ENCODE measurements at places on chromosomes 12 and 14. TPM values are rescaled to one million over a fixed set of nuclear protein-coding genes. Genes with fewer than 3 reads are reported as not detected.

The TAS2R42 gene
- total RNA-seq, result not detected

DNA sequence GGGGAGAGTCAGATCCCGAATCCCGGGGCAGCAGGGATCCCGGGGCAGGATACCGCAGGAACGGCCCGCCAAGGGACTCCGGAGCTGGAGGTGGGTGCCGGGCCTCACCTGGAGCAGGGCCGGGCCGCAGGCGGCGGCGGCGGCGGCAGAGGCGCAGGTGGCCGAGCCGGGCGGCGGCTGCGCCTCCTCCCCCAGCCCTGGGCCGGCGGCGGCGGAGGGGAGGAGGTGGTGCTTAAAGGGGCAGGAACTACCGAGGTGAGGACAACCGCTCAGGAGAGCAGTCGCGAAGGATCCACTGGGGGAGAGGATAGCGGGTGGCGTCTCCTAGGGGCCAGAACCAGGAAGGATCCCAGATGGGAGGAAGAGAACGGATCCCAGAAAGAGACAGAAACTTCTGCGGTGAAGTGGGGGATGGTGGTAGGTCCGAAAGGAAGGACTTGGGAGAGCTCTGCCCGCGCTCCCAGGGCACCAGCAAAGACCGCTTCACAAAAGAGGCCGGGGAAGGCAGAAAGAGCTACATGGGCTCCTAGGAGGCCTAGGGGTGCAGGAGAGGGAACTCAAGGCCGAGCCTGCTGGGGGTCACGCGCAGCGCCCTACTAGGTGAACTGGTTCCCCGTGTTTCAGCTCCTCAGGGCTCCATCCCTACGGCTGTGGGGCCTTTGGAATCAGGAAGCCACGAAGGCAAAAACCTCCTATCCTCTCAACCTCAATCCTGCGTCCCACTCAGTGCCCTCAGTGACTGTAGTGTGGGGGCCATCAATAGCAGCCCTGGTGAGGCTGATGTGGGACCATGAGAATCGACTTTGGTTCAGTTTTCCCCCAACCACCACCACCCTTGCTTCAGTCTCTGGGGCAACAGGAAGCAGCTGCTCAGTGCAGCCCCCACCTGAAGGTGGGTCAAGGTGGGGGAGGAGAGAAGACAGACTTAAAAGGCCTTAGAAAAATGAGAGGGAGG lies 5.0 kb upstream of the BAZ2A start:
- peak; percentile 91 for DNase-seq

The CCDC184 gene
- total RNA-seq, result 0.67 TPM

The EPS8 gene
- 21.2 TPM for total RNA-seq

The DAAM1 gene
- 83.8 TPM for total RNA-seq

The KCNC2 gene
- total RNA-seq, result not detected

DNA sequence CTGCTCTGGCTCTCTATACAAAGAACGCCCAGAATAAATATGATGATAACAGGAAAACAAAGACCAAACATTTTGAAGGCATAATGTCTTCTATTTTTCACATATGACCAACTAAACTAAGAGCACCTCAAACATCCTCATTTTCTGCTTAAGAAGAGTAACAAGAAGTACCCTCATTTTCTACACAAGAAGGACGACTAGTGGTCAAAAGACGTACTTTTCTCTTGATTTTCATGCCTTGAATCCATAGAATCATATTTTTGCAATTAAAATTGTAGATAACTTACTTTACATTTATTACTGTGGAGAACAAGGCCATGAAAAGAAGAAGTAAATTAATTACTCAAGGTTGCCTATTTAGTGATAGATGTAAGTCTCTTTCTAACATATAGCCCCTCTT lies 358.6 kb downstream of the DUSP6 start:
- no peak for DNase-seq

The PLA2G1B gene
- total RNA-seq, result not detected

- DNase-seq, result peak; percentile 76
These were observed 325.8 kb upstream of the DIO3 start for GRCh38 chr14:101235335-101236103.

The SOAT2 gene
- not detected for total RNA-seq

The FGD4 gene
- total RNA-seq, result 19.4 TPM

The PHLDA1 gene
- 99.4 TPM for total RNA-seq

DNA sequence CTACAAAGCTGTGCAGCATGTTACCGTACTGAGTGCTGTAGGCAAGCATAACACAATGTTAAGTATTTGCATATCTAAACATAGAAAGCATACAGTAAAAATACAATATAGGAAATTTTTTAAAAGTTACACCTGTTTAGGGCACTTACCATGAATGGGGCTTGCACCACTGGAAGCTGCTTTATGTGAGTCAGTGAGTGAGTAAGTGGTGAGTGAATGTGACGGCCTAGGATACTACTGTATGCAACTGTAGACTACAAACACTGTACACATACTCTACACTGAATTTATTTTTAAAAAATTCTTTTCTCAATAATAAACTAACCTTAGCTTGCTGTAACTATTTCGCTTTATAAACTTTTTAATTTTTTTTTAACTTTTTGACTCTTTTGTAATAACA lies 82.1 kb upstream of the FSCB start:
- no peak for DNase-seq

The HCAR3 gene
- 0.54 TPM for total RNA-seq

The SYNDIG1L gene
- total RNA-seq, result not detected

GRCh38 chr12:52081263-52081733 lies 1.8 kb downstream of the SMIM41 start:
- DNase-seq, result no peak

DNA sequence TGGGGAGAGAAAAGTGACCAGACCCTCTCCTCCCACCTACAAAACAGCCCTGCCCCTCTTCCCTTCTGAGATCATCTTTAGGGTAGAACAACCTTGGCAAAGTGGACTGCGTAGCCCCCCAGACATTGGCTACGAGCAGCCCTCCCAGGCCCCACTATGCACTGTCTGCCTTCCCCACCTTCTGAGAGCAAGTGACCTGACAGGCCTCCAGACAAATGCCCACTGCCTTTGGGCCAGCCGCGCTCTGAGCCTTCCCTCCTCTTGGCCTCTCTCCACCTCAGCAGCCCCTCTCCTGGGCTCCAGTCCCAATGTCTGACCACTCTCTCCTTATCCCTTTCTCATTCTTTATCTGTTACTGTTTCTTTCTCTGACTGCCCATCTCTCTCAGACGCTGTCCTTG lies 46.5 kb upstream of the CCND2 start:
- no peak for DNase-seq

The FIGNL2 gene
- total RNA-seq, result 0.32 TPM

DNA sequence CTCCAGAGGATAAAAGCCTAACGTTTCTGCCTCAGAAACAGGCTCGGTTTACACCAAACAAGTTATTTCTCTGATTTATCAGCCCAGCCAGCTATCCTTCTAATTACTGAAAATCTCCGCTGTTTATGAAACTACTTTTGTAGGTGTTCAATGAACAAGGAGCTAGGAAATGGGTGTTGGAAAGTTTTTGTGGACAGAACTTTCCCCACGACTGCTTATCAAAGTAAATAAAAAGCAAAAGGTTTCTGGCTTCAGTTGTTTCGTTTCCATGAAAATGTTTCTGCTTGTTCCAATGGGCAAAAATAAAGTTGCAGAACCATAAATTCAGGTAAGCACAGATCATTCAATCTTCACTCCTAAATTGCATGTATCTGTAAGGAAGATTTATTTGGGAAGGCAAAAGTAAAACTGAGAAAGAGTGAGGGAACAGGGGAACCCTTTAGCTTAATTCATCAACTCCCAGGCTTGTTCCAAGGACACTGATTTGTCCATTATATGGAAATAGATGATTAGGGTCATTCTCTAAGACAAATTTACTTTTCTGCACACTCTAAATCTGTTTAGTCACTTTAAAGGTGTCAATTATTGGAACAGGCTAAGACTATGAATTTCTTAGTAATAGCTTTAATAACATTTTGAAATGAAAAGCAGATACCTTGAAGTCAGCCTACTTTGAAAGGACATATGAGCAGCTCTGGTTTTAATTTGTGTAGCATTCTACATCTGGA lies 175.9 kb upstream of the CDKN3 start:
- no peak for DNase-seq

GRCh38 chr12:65754744-65755595 lies 69.3 kb upstream of the HMGA2 start:
- no peak for DNase-seq

DNA sequence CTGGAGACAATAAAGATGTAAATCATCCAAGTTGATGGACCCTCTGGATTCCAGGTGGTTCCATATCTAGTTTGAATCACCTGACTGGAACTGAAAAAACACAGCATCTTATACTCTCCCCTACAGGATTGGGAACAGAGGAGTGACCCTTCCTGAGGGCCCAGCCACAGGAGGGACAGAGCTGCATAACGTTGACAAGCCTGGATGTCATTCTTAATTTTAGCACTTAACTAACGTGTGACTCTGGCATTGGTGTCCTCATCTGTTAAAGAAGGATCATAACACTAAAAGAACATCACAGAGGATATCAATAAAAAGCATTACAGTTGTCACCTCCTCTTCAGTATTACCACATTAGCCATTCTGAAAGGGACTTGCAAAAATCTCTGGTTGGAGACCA lies 47.7 kb downstream of the STON2 start:
- no peak for DNase-seq

GRCh38 chr12:113293100-113293499 lies 41.8 kb downstream of the SLC8B1 start:
- no peak for DNase-seq

DNA sequence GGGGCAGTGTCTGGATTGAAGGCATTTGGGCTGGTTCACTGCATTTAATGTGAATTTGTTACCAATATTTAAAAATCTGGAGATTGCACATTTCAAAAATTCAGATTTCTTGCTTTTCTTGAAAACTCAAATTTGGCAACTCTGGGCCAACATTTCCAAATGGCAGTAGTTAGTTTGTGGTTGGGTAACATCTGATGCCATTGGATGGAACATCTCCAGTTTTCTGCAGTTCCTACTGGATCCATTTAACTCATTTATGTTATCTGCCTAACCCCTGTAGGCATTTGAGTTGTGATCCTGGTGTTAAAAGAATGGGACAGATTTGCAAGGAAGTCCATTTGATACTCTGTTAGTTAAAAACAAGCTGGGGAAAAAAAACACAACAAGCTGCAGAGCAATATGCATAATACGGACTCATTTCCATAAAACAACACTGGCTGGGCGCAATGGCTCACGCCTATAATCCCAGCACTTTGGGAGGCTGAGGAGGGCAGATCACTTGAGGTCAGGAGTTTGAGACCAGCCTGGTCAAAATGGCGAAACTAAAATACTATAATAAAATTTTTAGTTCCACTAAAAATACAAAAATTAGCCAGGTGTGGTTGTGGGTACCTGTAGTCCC lies 7.9 kb downstream of the EIF2B2 start:
- no peak for DNase-seq

DNA sequence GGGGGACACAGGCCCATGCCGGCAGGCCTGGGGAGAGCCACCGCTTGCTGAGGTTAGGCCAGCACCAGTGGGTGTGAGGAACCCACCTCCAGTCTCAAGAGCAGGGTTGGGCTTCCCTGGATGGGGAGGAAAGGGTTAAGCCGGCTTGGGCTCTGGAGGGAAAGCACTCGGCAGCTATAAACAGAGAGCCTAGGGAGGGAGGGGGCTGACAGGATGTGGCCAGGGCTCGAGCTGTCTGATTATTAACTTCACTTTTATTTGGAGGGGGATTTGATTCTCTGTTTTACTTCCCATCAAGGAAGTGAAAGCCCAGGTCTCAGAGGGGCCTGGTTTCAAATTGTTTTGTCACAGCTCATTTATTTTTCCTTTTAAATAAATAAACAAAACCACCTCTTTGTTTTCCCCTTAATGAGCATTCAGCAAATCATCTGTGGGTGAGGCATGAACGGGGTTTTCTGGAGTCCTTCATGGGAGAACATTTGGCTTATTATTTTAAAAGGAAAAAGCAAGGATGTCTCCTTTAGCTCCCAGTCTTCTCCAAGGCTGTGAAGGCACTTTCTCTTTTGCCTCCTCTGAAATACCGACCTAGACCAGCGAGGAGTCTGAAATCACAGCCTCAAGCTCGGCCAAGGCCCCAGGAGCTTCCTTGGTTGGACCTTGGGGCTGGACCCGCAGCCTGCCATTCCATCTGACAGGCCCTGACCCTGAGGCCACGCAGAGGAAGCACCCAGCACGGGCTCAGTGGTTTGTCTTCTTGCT lies 21.9 kb upstream of the ZFP36L1 start:
- no peak for DNase-seq

GRCh38 chr14:30238936-30239335 lies 311.3 kb upstream of the PRKD1 start:
- DNase-seq, result no peak

The PFDN5 gene
- 322 TPM for total RNA-seq

- no peak for DNase-seq
These were observed 126.4 kb upstream of the FOXN3 start for GRCh38 chr14:89543425-89543790.

- DNase-seq, result no peak
These were observed 157.1 kb upstream of the PZP start for GRCh38 chr12:9365296-9365695.

All from cardiac septum (tissue), 1 donor.